K562 (cell line): ENCODE measurements at places on chromosomes 6 and 20.

DNA sequence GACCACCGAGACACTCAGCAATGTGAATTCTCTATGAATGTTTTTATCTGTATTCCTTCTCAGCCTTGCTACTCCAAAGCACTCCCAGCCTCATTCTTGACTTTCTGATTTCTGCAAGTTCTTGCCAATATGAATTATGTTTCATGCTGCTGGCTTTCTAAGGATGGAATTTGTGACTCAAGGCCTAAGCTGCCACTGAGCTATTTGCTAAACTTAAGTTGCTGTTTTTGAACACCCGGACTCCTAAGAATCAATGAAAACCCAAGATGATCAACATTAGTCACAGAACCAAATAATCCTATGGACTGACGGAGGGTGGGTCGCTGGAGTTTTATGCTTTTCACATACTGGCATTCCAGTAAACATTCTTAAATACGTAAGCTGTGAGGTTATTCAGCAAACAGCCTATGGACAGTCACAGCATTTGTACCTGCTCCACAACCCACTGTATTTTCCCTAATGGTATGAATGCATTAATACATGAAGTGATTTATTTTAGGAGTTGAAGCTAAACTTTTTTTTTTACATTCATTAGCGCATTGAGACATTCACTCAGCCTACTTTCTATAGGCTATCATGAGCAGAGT lies 8.2 kb upstream of the PXDC1 start:
- no peak for DNase-seq

DNA sequence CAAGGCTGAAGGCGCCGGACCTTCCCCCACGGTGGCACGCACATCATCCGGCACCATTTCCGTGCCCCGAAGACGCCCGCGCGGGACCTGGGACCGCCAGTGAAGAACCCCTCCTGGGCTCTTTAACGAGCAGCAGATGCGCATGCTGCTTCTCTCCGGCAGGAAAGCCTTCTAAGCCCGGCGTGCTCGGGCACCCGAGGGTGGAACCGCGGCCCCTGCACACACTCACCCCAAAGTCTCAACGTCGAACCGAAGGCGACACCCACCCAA lies 240 bp downstream of the FOXQ1 start:
- no peak for DNase-seq

DNA sequence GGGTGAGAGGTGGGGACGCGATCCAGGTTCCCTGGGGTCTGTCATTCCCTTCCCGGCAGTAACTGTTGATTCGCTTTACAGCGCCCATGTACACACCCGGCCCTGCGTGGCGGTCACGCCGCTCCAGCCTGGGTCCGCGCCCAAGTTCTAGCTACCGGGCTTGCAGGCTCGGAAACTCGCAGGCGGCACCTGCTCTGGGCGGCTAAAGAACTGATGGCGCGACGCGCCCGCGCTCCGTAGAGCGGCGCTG lies 1.4 kb upstream of the POU3F2 start:
- no peak for DNase-seq

- no peak for DNase-seq
Measured at GRCh38 chr20:4812641-4813075, 90.9 kb downstream of the PRND start.

DNA sequence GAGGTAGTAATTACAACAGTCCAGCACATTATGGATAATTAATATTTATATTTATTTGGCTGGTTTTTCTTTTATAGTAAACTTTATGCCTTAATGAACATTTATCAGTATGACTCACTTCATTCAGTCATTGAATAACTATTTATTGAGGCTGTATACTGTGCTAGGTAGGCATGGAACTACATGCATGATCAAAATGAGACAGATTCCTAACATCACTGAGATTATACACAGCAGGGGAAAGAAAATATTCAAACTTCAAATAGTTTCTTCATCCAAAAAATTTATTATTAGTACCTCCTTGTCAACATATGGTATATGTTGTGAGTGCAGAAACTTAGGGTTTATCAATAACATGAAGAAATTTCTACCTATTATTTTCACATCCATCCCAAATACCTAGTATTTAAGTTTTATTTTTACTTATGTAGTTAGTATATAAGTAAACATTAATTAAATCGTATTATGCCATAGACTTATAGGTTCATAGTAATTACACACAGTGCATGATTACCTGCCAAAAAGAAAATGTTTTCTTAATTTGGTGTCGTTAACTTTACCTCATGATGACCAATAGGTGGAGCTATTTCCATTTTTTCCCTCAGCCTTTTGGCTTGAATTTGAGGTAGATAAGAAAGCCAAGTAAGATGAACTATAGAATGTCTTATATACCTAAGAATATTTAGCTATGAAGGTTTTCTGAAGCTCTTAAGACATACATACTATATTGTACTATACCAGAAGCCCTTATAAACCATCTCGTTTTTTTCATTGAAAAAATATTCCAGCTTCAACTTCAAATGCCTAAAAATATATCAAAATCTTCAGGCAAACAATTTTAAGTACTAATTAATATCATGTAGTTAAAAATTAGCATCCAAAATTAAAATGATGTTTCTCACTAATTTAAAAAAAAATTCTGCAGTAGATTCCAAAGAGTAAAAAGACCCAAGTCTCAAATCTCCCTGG lies 12.5 kb upstream of the TMEM30A start:
- peak; percentile 75 for DNase-seq

GRCh38 chr20:11426948-11427347 lies 490.7 kb upstream of the BTBD3 start:
- no peak for DNase-seq

GRCh38 chr6:56906752-56907151 lies 48.2 kb upstream of the BEND6 start:
- no peak for DNase-seq

DNA sequence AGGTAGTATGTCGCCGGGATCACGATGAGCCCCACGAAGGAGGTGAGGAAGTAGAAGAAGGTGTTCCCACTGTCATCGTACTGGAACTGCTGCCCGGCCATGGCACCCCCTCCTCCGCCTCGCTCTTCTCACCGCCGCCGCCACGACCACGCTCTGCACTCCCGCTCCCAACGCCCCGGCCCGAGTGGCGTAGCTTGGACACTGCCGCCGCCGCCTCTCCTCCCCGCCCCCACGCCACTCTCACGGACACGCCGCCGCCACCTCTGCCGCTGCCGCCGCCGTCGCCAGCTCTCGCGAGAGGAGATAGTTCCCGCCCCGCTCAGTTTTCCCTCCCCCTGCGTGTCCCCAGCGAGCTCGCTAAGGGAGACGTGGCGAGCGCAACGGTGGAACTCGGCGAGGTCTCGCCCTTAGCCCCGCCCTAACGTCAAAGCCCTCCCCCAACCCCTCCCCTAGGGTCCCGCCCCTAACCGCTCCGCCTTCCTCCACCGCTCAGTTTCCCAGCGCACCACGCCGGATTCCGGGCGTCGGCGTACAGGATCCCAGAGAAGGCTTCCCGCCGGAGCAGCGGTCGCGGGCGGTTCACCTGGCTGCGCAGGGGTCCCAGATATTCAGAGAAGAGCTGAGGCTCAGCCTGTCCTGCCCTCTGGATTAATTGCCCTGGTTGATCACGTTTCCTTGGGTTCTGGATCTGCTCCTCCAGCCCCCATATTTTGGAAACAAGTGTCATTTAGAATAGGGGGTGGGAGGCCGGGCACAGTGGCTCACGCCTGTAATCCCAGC lies at the start of gene SEC63:
TSS of gene SEC63 (minus strand) at position 300 of the 780 bp plus-strand sequence. CDS start at position 101, 199 bp downstream.
- DNase-seq = peak; percentile 97

DNA sequence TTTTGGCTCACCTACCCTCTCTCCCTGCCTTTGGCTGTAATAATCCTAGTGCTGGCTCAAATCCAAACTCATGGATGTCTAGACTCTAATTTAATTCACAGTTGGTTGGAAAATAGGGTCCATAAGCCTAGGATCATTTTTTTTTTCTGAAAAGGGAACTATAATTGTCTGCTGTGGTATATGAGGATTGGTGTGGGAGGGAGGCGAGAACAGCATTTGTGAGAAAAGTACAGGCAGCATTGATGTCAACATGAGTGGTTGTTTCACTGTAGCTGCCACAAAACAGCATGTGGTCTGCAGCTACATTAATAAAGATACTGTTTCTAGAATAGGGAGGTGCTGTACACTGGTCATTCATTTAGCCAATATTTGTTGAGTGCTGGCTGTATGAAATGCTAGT lies 18.6 kb upstream of the POLR1H start:
- no peak for DNase-seq

GRCh38 chr6:168294901-168295300 lies 24.7 kb downstream of the DACT2 start:
- DNase-seq = no peak

DNA sequence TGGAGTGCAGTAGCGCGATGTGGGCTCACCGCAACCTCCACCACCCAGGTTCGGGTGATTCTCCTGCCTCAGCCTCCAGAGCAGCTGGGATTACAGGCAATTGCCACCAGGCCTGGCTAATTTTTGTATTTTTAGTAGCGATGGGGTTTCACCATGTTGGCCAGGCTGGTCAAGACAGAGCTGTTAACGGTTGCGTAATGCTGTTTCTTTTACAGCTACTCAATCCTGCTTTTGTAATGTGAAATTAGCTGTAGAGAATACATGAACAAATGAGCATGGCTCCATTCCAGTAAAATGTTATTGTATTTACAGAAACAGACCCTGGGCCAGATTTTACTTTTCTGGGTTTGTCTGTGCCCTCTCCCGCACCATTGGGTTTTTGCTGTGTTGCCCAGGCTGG lies 1.9 kb downstream of the PNLDC1 start:
- DNase-seq = no peak

DNA sequence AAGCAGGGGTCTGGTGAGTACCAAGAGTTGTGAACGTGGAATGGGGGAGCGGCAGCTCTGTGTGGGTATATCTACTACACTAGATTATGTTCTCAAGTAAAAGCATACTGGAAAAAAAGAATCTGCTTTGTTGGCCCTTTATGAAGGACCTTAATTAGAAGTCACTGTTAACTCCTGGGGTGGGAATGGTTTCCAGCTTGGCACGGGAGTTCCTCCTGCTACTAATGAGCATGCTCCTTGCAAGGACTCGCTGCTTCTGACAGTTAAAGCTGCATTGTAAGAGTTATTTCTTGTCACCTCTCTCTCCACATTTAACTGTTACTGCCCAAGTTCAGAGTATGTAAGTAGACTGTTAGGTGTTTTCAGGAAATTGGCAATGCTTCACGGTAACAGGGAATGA lies 292.7 kb downstream of the ZFAND3 start:
- DNase-seq = no peak

DNA sequence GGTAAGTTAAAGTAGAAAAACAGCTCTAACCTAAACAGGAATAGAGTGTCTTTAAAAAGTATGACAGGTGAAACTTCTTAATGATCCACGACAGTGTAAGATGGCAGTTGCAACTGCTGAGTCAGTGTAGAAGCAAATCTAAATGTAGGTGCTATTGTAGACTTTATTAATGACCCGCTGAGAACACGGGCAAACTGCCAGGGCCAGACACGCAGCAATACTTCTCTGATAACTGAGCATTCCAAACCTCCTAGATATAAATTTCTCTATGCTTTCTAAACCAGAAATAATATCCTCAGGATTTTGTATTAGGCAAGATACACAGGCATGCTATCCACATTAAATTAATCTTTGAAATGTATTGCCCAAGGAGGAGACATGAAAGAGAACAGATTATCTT lies 1076.4 kb downstream of the HACE1 start:
- no peak for DNase-seq

DNA sequence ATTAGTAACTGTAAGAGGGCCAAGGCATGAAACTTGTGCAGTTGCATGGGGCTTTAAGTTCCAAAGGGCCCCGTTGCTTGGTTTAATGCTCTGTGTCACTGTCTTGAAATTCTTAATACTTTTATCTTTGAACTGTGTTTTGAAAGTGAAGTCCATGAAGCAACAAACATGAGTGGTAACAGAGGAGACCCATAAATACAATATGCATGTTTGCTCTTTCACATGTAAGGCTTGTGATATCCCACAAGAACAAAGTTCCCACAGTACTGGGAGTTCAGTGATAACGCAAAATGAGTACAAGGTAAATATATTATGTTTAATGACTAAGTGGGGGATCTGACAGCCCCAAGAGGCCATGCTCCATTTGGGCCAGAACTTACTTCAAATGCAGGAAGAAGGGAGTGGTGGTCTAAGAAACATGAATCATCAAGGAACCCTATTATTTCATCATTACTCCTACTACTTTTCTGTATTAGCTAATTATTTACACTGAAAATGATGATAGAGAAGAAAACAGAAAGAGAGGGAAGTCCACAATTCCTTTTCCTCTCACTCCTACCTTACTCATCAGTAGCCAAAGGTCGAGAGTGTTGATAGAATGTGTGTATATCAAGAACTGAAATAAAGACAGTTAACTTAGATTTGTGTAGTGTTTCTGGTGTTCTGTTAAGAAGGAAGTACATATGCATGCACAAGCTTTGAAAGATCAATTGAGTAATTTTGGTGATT lies 157.3 kb downstream of the PHF3 start:
- DNase-seq = no peak

- DNase-seq = no peak
Measured at GRCh38 chr6:138545621-138545980, 46.3 kb upstream of the NHSL1 start.

GRCh38 chr6:84524636-84525035 lies 239.8 kb downstream of the TBX18 start:
- no peak for DNase-seq

DNA sequence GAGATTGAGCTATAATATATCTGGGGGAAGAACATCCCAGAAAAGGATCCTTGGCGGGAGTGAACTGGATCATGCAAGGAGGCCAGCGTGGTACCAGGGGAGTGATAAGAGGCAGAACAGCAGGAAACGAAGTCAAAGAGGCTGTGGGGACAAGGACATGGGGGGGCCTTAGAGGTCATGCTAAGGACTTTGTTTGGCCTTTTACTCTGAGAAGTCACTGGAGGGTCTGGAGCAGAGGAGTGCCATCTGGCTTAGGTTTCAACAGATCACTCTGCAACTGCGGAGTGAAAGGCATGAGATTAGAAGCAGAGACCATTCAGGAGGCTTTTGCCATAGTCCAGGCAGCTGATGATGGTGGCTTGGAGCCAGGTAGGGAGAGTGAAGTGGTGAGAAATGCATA lies 24.3 kb downstream of the MRAP2 start:
- DNase-seq = no peak

DNA sequence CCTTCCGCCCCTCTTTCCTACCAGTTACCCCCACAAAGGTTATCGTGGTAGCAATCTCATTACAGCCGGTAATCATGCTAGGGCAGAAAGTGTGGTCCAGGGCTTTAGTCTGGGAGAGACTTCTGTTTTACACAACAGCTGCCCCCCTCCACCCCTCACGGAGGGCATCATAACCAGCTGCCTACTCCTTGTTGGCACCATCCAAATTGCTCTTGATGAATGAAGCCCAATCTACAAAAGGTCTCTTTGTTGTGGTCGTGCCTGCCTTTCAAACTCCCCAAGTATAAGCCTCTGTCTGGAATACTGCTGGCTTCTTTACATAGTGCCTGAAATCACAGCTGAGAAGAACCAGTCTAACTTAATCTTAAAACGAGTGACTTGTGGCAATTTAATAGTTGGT lies 157.9 kb downstream of the INSM1 start:
- DNase-seq = no peak

DNA sequence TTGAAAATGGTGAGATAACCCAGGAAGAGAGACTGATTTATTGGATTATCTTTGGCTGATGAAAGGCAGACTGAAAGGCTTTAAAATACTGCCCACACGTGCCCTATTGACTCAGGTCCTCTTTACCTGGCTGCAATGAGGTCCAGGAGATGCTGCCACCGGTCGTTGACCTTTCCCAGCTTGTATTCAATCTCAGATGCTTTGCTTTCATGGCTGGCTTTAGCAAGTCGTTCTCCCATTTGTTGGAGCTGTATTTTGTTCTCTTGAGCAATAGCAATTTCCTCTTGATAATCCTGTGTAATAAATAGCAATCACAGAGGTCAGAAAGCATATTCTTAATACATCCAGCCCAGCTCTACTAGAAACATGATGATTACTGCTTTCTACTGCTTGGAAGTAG lies 368.8 kb downstream of the ESR1 start:
- DNase-seq = no peak
